ENCODE measurements at places on chromosomes 11 and 22.
A peak's percentile ranks its signal among the peaks of the same experiment; 100 is the strongest.

DNA sequence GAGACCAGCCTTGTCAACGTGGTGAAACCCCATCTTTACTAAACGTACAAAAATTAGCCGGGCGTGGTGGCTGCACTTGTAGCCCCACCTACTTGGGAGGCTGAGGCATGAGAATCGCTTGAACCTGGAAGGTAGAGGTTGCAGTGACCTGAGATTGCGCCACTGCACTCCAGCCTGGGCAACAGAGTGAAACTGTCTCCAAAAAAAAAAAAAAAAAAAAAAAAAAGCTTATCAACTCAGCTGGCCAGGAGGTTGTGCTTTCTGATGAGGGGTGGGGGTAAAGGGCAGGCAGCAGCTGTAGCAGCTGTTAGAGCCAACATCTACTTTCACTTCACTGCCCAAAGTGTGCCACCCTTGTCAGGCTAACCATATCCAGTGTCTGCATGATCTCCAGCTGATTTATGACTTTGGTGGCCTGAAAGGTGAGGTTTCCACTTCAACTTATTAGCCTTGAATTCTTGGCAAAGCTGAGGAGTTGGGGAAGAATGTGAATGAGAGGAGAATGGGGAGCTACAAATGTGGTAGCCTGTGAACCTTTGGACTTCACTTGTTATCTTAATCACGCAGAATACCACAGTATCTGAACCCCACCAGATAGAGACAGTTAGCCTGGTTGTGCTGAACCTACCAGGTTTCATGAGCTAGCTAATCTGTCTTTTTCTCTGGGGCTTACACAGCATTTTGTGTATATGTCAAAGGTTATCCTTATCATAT is 19.6 kb downstream of the RNF121 start:
- no peak for DNase-seq

DNA sequence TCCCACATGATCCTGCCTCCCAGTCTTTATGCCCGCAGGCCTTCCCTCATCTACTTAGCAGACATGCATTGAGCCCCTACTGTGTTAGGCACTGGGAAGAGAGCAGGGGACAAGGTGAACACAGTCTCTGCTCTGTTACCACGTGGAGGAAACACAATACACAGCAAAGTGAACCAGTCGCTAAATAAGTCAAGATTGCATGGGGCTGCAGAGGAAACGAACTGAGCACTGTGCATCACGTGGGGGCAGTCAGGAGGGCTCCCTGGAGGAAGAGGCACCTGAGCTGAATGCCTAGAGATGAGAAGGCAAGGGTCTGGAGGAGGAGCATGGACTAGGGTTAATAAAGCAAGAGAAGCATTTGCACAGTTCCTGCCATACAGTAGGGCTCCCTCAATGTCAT is 102.7 kb downstream of the MN1 start:
- DNase-seq, result no peak

- no peak for DNase-seq
These were observed at the start of gene OR51E2 for GRCh38 chr11:4697585-4697984. OR51E2 (minus strand) TSS chr11:4697853; CDS start chr11:4682711, 15,142 bp downstream.

- no peak for DNase-seq
These were observed 169.4 kb upstream of the BDNF start for GRCh38 chr11:27869701-27870100.

DNA sequence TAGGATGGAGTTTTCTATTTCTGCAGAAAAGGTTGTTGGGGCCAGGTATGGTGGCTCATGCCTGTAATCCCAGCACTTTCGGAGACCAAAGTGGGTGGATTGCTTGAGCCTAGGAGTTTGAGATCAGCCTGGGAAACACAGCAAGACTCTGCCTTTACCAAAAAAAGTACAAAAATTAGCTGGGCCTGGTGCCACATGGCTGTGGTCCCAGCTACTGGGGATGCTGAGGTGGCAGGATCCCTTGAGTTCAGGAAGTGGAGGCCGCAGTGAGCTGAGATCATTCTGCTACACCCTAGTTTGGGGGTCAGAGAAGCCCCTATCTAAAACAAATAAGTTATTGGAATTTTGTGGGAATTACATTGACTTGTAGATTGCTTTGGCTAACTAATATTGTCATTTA is 71.7 kb downstream of the FDX1 start:
- no peak for DNase-seq

GRCh38 chr11:122781378-122782195 is 56.7 kb upstream of the CRTAM start:
- peak; percentile 29 for DNase-seq

DNA sequence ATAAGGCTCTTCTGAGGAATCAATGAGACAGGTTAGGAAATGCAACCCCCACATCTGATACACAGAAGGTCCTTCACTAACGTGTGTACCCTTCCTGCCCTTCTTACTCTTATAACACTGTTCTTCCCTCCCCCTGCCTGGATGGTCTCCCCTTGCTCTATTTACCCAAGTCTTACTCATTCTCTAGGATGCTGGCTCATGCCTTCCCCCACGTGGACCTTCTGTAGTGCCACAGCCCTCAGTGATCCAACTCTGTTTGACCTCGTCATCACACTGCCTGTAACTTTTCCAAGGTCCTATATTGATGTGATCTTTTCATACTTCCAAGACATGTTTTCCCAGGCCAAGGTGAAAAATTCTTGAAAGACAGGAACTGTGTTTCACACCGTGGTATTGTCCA is 79.8 kb downstream of the C11orf58 start:
- DNase-seq, result no peak

DNA sequence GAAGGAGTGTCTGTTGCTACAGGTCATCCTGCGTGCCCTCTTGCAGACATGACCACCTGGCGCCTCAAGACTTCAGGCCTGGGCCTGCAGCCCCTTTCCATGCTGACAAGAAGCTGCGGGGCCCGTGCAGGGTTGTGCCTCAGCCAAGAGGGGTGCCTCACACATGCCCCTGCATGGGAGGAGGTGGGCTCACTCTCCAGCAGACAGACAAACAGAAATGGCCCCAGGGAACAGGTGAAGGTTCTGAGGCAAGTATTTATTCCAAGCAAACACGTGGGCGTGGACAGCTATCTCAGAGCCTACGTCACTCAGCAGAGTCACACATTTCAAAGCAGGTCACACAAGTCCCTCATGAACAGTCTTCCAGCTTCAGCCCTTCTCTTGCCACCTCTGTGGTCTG is 5.9 kb upstream of the SYCE3 start:
- DNase-seq, result no peak

DNA sequence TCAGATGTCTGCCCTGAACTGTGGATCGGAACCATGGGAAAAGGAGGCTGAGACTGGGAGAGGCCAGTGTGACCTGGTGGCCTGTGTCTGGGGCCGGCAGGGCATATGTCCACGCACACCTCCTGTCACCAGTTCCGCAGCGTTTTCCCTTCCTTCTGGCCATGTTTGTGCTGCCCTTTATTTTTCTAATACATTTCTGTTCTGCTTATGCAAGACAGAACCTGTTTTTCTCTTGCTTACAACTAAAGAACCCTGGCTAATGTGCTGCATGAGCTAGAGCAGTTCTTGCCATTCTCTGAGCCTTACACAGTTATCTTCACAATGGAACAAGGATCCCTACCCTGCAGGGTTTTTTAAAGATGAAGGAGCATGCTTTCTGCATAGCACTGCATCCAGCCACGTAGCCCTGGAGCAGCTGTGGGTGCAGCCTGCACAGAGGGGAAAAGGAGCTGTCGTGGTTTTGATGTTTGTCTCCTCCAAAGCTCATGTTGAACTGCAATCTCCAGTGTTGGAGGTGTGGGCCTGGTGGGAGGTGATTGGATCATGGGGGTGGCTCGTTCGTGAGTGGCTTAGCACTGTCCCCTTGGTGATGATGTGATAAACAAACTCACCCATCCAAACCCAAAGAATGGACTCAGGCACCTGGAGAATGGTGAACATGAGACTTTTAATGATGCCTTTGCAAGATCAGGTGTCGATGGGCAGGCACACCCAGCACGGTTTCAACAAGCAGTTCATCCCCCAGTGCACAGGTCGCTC is 84.8 kb upstream of the SHANK2 start:
- DNase-seq, result no peak

DNA sequence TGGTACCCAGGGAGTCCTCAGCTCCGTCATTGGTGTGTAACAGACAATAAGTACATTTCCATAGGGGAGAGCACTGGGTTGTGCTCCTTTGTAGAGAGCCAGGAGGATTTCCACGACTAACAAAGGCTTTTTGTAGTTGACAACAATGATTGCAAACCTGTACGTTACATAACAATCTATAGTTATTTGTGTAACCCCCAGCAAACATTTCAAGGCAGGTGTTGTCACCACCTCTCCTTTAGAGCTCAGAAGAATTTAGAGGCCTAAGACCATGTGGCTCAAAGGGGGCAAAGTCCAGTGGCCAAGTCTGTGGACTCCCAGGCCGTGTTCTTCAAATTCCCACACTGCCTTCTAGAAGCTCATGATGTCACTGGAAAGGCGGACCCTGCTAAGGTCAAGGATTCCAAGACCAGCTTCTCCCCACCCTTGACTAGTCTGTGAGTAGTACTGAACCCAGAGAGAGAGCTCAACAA is 15.8 kb downstream of the RPL27A start:
- no peak for DNase-seq

DNA sequence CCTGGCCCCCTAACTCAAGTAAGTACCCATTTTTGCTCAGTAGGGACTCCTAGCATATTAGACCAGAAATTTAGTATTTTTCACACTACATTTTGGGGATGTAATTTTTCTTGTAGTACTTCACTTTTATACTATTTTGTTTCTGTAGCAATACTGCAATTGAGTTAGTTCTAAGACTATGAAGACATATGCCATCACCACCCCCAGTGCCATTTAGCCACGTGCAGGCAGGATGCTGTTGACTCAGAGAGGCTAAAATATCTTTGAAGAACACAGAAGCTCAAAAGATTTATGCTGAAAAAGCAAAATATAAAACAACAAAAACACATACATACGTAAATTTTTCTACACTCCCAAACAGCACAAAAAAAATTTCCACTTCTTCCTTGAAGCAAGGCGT is 29.1 kb upstream of the DLAT start:
- DNase-seq, result no peak

Measured in NCI-H1694 (cell line).